ENCODE measurements at places on chromosomes 3 and 15. TPM values are rescaled to one million over a fixed set of nuclear protein-coding genes. Genes with fewer than 3 reads are reported as not detected.

- DNase-seq: no peak
Measured at GRCh38 chr15:81532001-81532400, 158.0 kb upstream of the TMC3 start.

DNA sequence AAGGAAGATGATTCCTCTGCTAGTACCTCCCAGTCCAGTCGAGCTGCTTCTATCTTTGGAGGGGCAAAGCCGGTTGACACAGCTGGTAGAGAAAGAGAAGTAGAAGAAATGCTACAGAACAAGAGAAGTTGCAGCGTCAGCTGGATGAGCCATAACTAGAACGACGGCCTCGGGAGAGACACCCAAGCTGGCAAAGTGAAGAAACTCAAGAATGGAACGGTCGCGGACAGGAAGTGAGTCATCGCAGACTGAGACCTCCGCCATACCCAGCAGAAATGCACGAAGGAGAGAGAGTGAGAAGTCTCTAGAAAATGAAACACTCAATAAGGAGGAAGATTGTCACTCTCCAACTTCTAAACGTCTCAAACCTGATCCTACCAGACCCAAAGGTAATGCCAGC lies 19.0 kb upstream of the PARP14 start:
- DNase-seq: no peak

GRCh38 chr3:143478115-143478693 lies 358.6 kb downstream of the CHST2 start:
- DNase-seq: no peak

The CPN2 gene
- 0.09 TPM for polyA plus RNA-seq

All from hindlimb muscle (tissue), 1 donor.